Tibial nerve (tissue), 4 donors: ENCODE measurements at places on chromosomes 6 and 20. TPM values are rescaled to one million over a fixed set of nuclear protein-coding genes. Genes with fewer than 3 reads are reported as not detected.

The PAX1 gene
- not detected for total RNA-seq

The KIAA0408 gene
- 10.1 TPM for total RNA-seq

The SIM1 gene
- not detected for total RNA-seq

DNA sequence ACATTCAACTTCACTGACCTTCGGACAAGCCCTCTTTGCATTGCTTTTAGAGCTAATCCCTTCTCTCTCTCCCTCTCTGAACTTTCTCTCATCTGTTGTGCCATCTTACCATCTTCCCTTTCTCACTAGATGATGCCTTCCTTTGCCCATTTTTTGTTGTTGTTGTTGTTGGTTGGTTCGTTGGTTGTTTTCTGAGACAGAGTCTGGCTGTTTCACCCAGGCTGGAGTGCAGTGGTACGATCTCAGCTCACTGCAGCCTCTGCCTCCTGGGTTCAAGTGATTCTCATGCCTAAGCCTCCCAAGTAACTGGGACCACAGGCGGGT, 18.8 kb downstream of the MAP3K5 start:
- no peak for DNase-seq
- no peaks in the 10 kb centered on the region for H3K27me3 ChIP-seq
- no peak overlapping the region for H3K27ac ChIP-seq
- H3K36me3 ChIP-seq = no peaks in the 10 kb centered on the region

The TRIM15 gene
- not detected for total RNA-seq

The EPPIN gene
- not detected for total RNA-seq

DNA sequence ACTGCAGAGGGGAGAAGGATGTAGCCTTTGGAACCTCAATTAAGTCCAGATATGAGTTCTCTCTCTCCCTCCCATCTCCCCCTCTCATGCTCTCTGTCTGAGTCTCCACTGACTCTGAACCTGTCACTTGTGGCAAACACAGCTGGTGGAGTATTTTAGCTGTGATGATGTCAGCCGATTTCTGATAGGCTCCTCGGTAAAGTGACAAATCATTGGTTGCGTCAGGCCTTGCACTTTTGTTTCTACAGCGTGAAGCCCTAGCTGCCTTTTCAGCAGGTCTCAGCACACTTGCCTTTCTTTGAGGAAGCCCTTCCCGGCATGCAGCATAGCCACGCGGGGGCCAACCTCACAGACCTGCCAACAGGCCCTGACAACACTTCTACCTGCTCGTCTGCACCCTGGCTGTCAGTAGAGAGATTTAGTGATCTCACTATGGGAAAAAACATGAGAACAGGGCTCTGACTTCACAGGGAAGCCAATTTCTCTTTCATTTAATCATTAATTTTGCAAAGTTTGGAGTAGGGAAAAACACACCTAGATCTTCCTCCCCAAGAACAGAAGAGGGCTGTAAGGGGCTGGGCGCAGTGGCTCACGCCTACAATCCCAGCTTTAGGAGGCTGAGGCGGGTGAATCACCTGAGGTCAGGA, 84.4 kb downstream of the GMPR start:
- H3K27ac ChIP-seq = no peak overlapping the region
- H3K4me1 ChIP-seq = peaks cover 12% of the 10 kb centered on the region
- H3K4me3 ChIP-seq = no peak overlapping the region
- H3K36me3 ChIP-seq = peaks cover 6% of the 10 kb centered on the region
- no peaks in the 10 kb centered on the region for H3K27me3 ChIP-seq

- H3K36me3 ChIP-seq = no peaks in the 10 kb centered on the region
- H3K4me3 ChIP-seq = no peak overlapping the region
- no peaks in the 10 kb centered on the region for H3K27me3 ChIP-seq
These were observed 29.0 kb downstream of the HDGFL1 start for GRCh38 chr6:22598339-22598738.

GRCh38 chr6:56188429-56188828, 59.0 kb downstream of the COL21A1 start:
- no peak overlapping the region for H3K4me3 ChIP-seq
- H3K36me3 ChIP-seq = no peaks in the 10 kb centered on the region
- no peaks in the 10 kb centered on the region for H3K27me3 ChIP-seq

DNA sequence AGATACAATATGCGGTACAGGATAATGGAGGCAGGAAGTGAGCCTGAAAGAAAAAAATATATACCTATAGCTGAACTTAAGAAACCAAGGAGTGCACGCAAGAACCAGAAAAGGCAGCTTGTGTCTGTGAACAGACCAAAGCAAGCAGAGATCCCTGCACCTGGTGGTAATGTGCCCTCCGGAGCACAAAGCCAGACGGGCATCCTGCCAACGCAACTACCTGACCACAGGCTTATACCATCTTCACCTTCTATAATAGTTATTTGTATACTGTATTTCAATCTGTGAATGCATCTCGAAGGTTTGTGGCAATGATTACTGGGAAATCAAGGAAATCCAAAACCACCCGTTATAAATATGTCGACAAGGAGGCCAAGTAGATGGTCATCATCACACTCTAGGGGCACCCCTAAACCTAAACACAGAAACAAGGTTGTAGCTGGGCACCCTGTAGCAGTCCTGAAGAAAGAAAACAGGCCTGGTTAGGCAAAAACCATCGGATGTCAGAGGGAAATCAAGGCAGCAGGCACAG, 801 bp downstream of the FBXL4 start:
- peak overlapping the region; percentile 94 for H3K27ac ChIP-seq
- DNase-seq = no peak
- H3K36me3 ChIP-seq = no peaks in the 10 kb centered on the region
- H3K4me1 ChIP-seq = peaks cover 35% of the 10 kb centered on the region

- no peak for DNase-seq
- H3K36me3 ChIP-seq = no peaks in the 10 kb centered on the region
- no peak overlapping the region for H3K4me3 ChIP-seq
These were observed 33.1 kb downstream of the ATP9A start for GRCh38 chr20:51734876-51735720.

The BNIP5 gene
- not detected for total RNA-seq

- H3K27ac ChIP-seq = no peak overlapping the region
- peaks cover 10% of the 10 kb centered on the region for H3K4me1 ChIP-seq
- DNase-seq = no peak
- no peaks in the 10 kb centered on the region for H3K36me3 ChIP-seq
- H3K27me3 ChIP-seq = no peaks in the 10 kb centered on the region
These were observed 380.5 kb downstream of the C6orf118 start for GRCh38 chr6:164928728-164929407.

DNA sequence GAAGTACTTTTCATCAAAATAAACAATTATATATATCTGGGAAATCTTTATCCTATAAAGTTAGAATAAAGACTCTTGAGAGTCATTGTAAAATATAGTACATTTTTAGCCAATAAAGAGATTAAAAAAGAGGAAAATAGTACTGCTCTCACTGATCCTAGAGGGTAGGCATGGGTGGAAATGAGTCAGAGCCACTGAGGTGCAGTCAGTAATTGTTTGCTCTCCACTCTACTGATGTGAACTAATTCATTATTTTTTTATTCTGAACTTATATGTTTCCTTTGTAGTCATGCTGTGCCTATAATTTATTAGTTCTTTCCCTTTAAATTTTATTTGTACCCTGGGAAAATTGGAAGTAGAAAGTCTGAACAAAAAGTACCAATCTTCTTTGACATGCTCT, 1359.4 kb upstream of the GJE1 start:
- no peak for DNase-seq
- no peaks in the 10 kb centered on the region for H3K4me1 ChIP-seq
- no peaks in the 10 kb centered on the region for H3K27me3 ChIP-seq
- no peaks in the 10 kb centered on the region for H3K36me3 ChIP-seq

DNA sequence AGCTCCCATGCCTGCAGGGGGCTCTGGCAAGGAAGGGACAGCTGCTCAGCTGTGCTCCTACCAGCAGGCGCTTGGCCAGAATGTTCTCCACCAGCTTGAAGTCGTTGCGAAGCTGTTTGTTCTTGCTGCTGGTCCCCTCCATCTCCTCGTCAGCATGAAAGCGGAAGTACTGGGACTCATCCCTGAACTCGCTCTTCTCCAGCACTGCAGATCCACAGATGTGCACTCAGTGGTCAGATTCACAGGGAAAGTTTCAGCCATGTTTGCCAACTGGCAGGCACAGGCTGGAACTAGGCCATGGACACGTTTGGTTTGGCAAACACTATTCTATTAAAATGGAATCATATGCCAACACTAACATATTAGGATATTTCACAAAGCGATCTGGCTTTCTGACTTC, 167.9 kb downstream of the PREX1 start:
- no peaks in the 10 kb centered on the region for H3K4me1 ChIP-seq
- H3K27ac ChIP-seq = no peak overlapping the region
- H3K36me3 ChIP-seq = no peaks in the 10 kb centered on the region
- no peaks in the 10 kb centered on the region for H3K27me3 ChIP-seq
- H3K4me3 ChIP-seq = no peak overlapping the region

The BANF2 gene
- not detected for total RNA-seq

DNA sequence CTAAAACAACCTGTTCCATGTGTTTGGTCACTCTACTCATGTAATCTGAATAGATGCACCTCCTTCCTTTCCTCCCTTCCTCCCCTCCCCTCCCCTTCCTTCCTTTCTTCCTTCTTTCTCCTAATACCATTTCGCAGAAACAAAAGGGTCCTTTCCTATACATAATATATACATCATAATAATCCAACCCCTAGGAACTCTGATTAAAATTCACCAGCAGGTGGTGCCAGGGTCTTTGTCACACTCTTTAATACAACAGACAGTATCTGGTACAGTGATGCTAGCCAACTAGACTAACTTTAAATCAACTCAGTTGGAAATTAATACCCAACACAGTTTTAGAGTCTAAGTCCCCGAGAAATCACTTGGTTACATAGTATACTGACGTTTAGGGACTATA, 181.2 kb upstream of the SHLD1 start:
- no peaks in the 10 kb centered on the region for H3K27me3 ChIP-seq
- no peak overlapping the region for H3K4me3 ChIP-seq
- no peak overlapping the region for H3K27ac ChIP-seq
- peak; percentile 71 for DNase-seq
- peaks cover 67% of the 10 kb centered on the region for H3K36me3 ChIP-seq
- H3K4me1 ChIP-seq = no peaks in the 10 kb centered on the region

- H3K27ac ChIP-seq = no peak overlapping the region
- DNase-seq = no peak
- H3K4me3 ChIP-seq = no peak overlapping the region
- H3K36me3 ChIP-seq = no peaks in the 10 kb centered on the region
These were observed 49.0 kb downstream of the SSR1 start for GRCh38 chr6:7264041-7264440.

The MYB gene
- 0.63 TPM for total RNA-seq

GRCh38 chr6:84926189-84927155, 162.1 kb upstream of the TBX18 start:
- no peak overlapping the region for H3K4me3 ChIP-seq
- no peaks in the 10 kb centered on the region for H3K4me1 ChIP-seq
- no peak overlapping the region for H3K27ac ChIP-seq
- no peak for DNase-seq

GRCh38 chr6:139380611-139381010, 6.2 kb upstream of the CITED2 start:
- no peak overlapping the region for H3K4me3 ChIP-seq
- H3K36me3 ChIP-seq = no peaks in the 10 kb centered on the region
- no peak for DNase-seq
- peaks cover 16% of the 10 kb centered on the region for H3K4me1 ChIP-seq
- H3K27me3 ChIP-seq = no peaks in the 10 kb centered on the region

The PLA2G7 gene
- not detected for total RNA-seq

The LAMA2 gene
- 305 TPM for total RNA-seq

DNA sequence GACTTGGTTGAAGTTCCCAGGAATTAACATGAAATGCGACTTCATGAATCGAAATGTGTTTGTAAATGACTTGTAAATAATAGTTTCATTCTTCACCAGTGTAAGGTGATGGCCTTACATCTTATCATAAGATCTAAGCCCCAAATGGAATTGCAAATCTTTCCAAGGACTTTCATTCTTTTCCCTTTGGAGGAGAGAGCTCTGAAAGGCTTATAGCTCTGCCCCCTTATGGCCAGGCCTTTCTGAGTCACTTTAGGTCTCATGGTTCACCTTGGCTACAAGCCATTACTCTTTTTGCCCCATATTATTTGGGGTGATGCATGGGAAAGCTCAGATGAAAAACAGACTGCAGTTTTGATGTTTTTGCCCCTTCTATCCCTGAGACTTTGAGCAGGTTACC, 209.1 kb upstream of the BMP2 start:
- no peaks in the 10 kb centered on the region for H3K4me1 ChIP-seq
- no peak overlapping the region for H3K27ac ChIP-seq
- H3K27me3 ChIP-seq = no peaks in the 10 kb centered on the region
- H3K4me3 ChIP-seq = no peak overlapping the region
- H3K36me3 ChIP-seq = no peaks in the 10 kb centered on the region

- peaks cover 20% of the 10 kb centered on the region for H3K4me1 ChIP-seq
- no peak overlapping the region for H3K4me3 ChIP-seq
- no peaks in the 10 kb centered on the region for H3K27me3 ChIP-seq
- peak overlapping the region; percentile 36 for H3K27ac ChIP-seq
These were observed 2.2 kb upstream of the NEU1 start for GRCh38 chr6:31864818-31865204.

The PI3 gene
- total RNA-seq = not detected

DNA sequence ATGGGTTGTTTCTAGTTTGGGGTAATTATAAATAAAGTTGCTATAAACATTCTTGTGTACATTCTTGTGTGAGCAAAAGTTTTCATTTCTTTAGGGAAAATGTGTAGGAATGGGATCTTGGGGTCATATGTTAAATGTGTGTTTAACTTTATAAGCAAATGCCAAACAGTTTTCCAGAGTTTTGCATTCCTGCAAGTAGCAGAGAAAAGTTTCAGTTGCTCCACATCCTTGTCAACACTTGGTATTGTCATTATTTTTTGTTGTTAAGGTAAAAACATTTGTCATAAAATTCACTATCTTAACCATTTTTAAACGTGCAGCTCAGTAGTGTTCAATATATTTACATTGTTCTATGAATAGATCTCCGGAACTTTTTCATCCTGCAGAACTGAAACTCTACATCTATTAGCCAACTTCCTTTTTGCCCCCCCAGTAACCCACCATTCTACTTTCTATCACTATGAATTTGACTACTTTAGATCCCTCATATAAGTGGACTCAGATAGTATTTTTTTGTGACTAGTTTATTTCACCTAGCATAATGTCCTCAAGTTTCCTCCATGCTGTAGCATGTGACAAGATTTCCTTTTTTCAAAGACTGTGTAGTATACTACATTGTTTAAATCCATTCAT, 48.4 kb downstream of the PHACTR2 start:
- no peaks in the 10 kb centered on the region for H3K4me1 ChIP-seq
- DNase-seq = no peak
- no peaks in the 10 kb centered on the region for H3K36me3 ChIP-seq
- H3K27ac ChIP-seq = no peak overlapping the region

The ABHD16B gene
- not detected for total RNA-seq

DNA sequence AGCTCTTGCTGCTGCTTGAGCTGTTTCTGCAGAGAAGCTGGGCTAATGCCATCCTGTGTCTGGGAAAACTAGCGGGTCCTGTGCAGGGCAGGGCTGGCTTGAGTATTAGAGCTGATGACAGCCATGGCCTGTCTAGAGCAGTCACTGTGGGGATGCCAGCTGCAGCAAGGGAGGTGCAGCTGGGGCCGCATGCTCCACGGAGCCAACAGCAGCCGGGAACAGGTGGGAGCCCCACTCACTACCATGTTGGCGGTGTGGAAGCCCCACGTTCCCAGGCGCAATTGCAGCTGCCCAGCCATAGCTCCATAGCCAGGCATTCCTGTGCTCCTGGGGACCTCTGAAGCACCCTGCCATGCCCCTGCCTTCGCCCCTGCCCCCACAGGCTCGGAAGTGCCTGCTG, 212.9 kb downstream of the TFAP2C start:
- DNase-seq = no peak
- no peak overlapping the region for H3K4me3 ChIP-seq
- no peaks in the 10 kb centered on the region for H3K36me3 ChIP-seq
